Right lung (tissue), 10 donors: ENCODE measurements at places on chromosomes 4 and X.

GRCh38 chrX:119899125-119899524 is 3.4 kb downstream of the AKAP14 start:
- DNase-seq, result no peak

DNA sequence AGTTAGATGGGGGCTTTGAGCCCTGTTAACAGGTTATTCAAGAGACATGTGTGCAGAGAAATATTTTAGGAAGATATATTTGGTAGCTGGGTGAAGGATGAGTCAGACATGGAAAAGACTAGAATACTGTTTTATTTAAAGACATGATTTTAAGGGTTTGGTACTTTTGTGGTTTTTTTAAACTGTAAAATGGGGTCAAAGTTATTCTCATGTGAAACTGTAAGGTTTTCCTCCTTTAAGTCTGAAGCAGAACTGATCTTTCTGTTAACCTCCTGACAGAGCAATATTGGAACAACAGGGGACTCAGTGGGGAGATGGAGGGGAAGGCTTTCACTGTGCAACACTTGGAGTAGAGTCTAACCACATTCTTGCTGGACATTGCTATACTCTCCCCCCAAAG is 112.4 kb upstream of the LSM6 start:
- no peak for DNase-seq

GRCh38 chr4:113695328-113696169 is 66.0 kb downstream of the CAMK2D start:
- no peak for DNase-seq

DNA sequence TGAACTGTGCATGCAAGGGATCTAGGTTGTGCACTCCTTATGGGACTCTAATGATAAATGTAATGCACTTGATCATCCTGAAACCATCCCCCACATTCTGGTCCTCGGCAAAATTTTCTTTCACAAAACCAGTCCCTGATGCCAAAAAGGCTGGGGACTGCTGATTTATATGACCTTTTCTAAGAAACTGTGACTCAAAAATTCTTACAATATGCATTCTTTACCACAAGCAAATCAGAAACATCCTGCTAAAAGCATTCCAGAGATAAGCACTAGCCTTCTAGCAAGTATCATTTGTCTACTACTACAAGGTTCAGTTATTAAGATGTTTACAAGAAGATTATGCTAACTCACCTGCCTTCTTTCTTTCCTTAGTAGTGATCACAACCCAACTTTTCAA is 166.5 kb upstream of the PCDH7 start:
- DNase-seq, result no peak

GRCh38 chr4:40311811-40312346 is 23.3 kb upstream of the CHRNA9 start:
- DNase-seq, result peak; percentile 45

DNA sequence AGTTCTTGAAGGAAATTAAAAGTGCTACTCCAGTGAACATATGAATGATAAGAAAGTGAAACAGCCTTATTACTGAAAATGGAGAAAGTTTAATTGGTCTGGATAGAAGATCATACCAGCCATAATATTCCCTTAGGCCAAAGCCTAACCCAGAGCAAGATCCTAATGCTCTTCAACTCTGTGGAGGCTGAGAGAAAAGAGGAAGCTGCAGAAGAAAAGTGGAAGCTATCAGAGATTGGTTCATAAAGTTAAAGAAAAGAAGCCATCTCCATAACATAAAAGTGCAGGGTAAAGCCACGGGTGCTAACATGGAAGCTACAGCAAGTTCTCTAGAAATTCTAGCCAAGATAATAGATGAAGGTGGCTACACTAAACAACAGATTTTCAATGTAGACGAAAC is 85.5 kb upstream of the ATOH1 start:
- no peak for DNase-seq

- DNase-seq, result no peak
Observed at GRCh38 chr4:93828332-93828994, at the start of gene ATOH1. TSS of gene ATOH1 (plus strand) at chr4:93828753. CDS start at chr4:93828927, 174 bp downstream.

GRCh38 chr4:10007793-10008608 is 13.3 kb downstream of the SLC2A9 start:
- no peak for DNase-seq

DNA sequence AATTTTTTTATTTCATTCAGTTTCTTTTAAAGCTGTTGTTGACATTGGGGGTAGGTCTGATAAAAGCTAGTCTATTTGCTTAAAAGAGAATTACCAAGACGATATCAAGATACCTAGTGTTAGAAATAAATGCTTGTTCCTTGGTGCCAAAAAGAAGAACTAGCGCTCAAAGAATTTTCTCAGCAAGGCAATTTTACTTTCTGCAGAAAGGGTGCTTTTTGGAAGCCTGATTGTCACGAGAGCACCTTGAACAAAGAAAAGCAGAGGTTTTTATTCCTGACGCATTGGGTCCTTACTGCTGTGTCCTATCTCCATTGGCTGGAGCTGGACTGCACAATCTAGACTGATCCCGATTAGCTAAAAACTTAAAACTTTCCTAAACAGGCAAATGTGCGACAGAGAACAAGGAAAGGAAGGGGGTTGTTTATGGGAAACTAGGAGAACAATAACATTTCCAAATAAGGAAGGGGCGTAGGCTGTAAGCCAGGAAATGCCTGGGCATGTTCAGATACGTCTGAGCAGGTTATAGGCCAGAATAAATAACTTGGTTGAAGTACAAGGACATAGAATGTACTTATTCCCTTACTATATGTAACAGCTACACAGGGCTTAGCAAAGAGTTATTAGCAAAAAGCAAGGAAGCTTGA is 50.3 kb upstream of the STPG2 start:
- DNase-seq, result no peak

- no peak for DNase-seq
Observed at GRCh38 chr4:165542476-165542875, 163.7 kb downstream of the CPE start.

DNA sequence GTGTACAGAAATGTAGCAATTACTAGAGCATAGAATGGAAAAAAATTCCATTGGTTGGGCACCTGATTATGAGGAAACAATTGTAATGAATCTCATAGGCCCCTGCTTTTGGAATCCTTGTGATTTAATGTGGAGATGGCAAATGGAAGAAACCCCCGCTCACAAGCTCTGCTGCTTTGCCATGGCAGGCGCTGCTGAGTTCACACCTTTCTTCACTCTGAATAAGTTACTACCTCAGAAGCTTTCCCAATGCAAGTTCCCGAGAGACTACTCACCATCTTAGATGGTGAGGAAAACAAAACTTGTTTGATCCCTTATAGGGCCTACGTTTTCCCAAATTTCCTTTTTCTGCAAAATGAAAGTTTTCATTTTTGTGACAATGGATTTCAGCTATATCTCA is 266.6 kb upstream of the TAPT1 start:
- DNase-seq, result no peak

- peak; percentile 26 for DNase-seq
Observed at GRCh38 chr4:67327245-67328017, 217.9 kb downstream of the CENPC start.

GRCh38 chrX:13298836-13299235 is 21.0 kb downstream of the ATXN3L start:
- no peak for DNase-seq

DNA sequence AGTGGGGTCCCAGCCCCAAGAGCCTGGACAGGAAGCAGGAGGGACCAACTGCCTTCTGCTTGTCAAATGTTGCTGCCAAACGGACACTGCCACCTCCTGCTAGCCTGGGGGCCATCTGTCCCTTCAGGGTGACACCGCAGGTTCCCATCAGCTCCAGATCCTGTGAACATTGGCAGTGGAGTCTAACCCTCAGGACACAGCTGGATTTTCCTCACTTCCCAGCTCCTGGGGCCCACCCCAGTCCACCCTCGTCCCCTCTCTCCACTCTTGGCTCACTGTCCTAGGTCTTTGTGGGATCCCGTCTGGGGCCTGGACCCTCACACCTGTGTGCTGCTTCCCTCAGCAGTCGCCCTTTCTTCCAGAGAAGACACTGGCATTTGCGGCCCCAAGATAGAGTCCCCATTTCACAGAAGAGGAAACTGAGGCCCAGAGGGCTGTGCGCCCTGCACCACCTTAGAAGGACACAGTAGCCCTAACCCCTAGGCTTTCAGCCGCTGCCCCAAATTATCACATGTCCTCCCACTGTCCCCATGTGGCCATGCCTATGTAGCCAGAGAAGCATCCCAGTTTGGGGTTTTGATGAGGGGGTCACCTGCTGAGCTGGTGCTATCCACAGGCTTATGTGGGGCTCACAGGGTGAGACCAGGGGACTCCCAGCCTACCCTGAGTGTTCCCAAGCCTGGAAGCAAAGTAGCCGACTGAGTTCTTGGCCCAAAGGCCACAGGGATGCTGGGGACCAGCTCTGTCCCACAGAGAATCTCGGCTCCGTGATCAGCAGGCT is 20.1 kb downstream of the PPP2R2C start:
- DNase-seq, result no peak
